Activated naive CD8-positive, alpha-beta T cell treated with anti-CD3 and anti-CD28 coated beads, Interleukin-2, amount 50 U/mL, for 24 hours (primary cell): ENCODE measurements at places on chromosomes 13 and 19.

DNA sequence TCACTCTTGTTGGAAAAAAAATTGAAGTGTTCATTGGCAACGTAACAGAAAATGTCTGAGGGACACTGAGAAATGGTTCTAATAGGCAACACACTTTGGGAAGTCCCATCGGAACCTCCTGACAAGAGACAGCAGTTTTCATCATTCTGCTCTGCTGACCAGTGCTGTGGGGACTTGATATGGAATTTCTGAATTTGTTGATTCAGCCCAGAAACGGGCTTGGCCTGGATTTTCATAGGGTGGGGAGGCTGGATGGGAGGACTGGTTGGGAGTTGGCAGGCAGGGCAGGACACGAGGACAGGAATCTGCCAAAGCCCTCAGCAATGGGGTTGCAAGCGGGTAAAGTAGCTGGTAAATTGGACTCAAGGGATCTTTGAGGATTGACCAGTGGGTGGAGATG, 96.5 kb downstream of the DCT start:
- no peak for DNase-seq

GRCh38 chr13:94170145-94170571, 309.3 kb downstream of the DCT start:
- DNase-seq = no peak

DNA sequence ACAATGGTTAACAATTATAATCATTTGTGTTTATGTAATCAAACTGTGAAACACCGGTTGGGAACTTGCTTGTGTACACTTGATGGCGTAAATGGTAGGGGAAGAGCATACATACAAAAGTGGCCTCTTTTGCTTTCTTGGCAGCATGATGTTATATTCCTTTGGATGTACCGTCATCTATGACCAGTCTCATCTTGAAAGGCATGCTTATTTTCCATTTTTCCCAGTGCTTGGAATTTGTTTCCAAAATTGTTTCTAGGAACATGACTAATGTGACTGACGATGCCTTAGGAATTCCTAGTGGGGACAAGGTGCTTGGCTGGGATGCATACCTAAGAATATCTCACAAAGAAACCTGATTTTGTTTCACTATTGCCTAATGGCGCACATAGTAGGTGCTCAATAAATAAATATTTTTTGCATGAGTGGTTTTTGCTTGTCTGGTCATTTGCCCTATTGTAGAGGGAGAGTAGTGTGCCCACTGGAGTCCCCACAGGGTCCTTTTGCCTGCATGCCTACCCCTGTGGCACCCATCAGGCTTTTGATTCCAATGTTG, 45.5 kb downstream of the SAE1 start:
- no peak for DNase-seq

DNA sequence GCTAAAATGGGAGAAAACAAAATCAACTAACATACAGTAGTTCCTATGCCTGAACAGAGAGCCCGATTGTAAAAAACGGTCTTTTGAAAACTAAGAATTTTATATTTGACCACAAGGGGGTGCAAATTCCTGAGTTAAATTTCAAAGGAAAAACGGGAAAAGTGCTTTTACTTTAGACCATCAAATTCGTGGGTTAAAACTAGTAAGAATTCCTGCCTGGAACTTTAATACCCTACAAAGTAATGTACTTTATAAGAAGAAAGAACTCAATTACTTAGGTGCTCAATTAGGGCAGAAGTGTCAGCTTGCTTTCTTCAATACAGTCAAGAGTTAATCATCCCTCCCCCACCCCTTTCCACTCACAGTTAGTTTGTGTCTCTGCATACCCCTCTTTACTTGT, 69.8 kb downstream of the KCNRG start:
- no peak for DNase-seq

- DNase-seq = no peak
Measured at GRCh38 chr19:29878973-29879654, 62.9 kb upstream of the URI1 start.

DNA sequence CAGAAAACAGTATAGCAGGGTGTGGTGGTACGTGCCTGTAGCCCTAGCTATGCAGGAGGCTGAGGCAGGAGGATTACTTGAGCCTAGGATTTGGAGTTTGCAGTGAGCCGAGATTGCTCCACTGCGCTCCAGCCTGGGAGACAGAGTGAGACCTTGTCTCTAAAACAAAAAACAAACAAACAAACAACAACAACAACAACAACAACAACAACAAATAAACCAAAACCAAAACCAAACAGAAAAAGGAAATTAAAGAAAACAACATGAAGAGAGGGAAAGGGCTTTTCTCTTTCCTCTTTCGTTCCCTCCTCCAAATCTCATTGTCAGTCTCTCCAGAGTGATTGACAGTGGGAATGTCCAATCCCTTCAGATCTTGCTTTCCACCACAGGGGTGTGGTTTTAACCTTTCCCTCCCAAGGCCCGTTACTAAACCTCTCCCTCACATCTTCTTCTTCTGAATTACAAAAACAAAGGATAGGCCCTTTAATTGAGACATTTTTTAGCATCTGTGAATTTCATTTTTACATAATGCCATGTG, 341.2 kb downstream of the HS6ST3 start:
- no peak for DNase-seq

- DNase-seq = no peak
Measured at GRCh38 chr19:56153507-56153906, 12.4 kb downstream of the ZNF444 start.

GRCh38 chr13:29969286-29969685, 118.9 kb upstream of the UBL3 start:
- no peak for DNase-seq

GRCh38 chr19:993361-993830, 6.8 kb upstream of the GRIN3B start:
- DNase-seq = no peak

DNA sequence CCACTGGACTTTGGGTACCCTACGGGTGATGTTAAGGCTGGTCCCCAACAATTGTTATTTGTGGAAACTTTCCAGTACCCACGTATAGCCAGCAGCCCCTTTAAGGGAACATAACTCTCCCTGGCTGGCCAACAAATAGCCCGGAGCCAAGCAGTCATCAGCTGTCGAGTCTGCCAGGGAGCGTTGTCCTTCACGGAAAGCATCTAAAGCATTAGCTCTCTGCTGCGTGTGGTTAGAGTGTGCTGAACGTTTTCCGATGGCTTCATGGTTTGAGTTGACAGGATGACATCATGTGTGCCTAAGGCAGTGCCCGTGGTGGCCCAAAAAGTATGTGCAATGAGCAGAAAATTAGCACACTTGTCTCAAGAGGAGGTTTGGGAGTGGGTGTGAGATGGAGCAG, 3.3 kb upstream of the ZNF556 start:
- no peak for DNase-seq
